ENCODE measurements at places on chromosomes 4 and X.
A peak's percentile ranks its signal among the peaks of the same experiment; 100 is the strongest.

GRCh38 chr4:113141901-113142346, 92.5 kb downstream of the ANK2 start:
- DNase-seq = no peak

DNA sequence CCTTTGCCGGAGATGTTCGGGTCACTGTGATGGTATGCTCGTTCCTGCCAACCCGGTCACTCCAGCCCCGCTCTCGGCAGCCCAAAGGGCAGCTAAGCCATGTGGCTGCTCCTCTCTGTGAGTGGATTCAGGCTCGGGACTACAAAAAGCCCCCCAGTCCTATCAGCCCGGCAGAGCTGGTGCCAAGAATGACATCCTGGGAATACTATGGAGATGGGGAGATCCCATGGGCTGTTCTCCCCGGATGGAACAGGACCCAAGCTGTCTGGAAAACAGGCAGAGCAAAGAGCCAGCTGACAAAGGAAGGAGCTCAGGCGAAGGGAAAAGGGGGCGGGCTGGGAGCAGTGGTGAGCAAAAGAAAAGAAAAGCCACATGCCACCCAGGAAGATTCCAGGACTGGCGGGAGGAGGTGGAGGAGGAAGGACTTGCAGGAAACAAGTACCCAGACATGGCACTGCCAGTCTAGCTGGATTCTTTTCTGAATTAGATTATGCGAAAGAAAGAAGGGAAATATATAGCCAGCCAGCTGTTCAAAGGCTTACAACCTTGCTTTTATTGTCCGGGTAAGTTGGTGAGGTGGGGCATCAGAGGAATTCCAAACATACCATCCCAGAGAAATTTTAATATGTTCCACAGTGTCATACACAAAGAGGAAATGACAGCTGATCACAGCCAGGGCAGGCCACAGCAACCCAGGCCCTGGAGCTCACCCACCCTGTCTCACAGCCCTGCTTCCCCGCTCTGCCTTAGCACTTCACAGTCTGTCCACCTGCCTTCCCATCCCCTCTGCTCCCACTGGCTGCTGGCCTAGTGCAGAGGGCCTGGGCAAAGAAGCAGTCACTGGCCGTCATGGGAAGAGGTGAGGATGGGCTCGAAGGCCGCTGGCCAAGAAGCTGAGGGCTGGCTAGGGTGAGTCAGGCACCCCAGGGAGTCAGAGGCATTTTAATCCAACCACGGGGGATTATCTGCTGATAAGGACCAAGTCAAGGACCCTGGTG, 3.4 kb downstream of the NDP start:
- DNase-seq = no peak

DNA sequence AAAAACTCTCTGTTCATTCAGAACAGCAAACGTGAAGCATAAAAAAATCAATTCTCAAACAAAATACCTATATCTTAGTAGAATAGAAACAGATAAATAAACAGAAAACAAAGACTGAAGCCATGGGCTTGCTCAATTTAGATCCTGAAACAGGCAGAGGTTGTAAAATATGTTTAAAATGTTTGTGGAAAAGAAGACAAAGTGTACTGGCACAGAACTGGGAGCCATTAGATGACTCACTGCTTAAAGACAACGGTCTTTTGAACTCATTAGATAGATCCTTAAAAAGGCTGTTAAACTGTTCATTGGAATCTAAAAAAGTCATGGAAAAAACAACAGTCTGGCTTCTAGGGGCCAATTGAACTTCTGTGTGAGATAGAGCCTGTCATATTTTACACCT, 247.0 kb upstream of the NDST4 start:
- no peak for DNase-seq

DNA sequence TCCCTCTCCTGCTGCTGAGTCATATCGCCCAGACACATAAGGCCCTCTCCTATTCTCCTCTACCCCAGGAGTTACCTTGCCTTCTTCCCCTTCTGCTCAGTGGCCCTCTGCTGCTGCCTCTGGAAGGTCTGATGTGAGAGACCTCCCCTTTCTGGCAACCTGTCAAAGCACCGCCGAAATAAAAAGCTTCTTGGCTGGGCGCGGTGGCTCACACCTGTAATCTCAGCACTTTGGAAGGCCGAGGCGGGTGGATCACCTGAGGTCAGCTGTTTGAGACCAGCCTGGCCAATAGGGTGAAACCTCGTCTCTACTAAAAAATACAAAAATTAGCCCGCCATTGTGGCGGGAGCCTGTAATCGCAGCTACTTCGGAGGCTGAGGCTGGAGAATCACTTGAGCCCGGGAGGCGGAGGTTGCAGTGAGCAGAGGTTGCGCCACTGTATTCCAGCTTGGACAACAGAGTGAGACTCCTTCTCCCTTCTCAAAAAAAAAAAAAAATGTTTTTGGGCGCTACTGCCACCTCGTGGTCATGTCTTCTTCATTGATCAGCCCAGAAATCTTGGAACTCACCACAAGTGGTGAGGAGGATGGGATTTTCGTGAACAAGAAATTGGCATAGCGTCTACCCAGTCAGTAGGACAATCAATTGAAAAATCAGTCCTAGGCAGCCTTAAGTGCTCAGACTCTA, 8.6 kb upstream of the ZXDA start:
- peak; percentile 19 for DNase-seq

GRCh38 chr4:88341227-88342192, 37.1 kb upstream of the HERC6 start:
- no peak for DNase-seq

DNA sequence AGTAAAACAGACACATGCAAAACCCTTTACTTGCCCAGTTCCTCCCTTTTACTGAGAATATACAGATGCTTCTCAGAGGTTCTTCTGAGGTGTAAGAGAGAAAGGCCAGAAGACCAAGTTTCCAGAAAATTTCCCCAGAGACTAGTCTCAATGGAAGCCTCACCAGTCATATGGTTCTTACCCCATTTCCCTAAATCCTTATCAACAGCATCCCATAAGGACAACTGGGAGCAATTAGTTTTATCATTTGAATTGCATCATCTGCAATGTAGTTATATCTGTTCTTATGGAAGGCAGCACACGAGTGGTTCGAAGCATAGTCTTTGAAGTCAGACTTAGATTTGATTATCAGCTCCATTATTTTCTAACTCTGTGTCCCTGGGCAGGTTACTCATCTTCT, 203.6 kb upstream of the PPARGC1A start:
- DNase-seq = no peak

DNA sequence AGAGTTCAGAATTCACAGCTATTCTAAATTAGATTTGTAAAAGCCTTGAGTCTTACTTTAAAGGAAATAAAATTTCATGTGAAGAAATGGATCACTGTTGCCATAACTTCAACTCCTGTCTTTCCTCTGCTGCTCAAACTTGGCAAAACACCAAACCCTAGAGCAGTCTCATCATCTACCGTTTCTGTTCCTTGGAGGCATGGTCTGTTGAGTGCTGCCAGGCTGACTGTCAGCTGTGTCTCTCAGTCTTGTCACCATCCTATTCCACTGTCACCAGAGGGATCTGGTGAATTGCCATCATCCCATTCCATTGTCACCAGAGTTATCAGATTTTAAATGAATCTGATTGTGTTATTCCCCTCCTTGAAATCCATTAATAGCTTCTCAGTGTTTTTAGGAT, 55.6 kb downstream of the STIM2 start:
- no peak for DNase-seq

GRCh38 chr4:165443276-165443675, 64.5 kb downstream of the CPE start:
- no peak for DNase-seq

DNA sequence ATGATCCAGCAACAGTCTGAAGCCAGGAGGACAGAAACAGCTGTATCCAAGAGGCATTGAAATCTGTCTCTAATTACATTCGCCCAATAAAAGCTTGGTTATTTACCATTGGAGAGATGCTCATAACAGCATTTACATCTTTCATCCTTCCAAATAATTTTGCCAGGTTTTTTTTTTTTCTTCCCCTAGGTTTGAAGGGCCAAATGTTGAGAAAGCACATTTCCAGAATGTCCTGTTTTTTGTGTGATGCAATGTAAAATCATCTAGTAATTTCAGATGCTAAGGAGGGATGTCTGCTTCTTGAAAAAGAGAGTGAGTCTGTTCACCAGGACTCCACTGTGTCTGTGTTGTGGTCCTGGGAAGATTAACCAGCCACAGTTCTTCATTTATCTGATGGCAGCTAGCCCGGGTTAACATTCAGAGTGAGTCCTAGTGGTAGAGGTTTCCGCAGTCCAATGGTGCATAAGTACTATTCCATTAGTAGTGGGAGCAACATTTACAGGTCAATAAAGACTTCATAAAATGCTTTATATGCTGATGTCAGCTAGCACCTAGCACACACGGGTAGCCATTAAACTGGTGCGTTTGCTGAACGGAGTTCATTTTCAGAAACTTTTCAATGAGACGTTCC, 406.8 kb downstream of the STIM2 start:
- no peak for DNase-seq

DNA sequence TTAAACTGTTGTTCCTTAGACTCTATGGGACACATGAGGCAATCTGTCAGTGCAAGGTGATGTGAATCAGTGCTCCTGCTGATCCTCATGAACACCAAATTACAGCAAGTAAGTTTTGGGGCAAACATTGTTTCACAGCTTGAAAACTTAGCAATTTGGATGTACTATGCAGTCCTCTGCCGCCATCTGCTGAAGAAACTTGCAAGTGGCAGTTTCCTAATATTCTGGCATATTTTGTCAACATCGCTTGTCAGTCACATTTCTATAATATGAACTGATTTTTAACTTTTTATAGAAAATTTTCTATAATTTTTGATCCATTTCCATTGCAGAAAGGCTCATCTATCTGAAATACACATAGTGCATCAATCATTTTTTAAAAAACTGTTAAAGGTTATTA, 56.3 kb downstream of the ZAR1 start:
- no peak for DNase-seq

DNA sequence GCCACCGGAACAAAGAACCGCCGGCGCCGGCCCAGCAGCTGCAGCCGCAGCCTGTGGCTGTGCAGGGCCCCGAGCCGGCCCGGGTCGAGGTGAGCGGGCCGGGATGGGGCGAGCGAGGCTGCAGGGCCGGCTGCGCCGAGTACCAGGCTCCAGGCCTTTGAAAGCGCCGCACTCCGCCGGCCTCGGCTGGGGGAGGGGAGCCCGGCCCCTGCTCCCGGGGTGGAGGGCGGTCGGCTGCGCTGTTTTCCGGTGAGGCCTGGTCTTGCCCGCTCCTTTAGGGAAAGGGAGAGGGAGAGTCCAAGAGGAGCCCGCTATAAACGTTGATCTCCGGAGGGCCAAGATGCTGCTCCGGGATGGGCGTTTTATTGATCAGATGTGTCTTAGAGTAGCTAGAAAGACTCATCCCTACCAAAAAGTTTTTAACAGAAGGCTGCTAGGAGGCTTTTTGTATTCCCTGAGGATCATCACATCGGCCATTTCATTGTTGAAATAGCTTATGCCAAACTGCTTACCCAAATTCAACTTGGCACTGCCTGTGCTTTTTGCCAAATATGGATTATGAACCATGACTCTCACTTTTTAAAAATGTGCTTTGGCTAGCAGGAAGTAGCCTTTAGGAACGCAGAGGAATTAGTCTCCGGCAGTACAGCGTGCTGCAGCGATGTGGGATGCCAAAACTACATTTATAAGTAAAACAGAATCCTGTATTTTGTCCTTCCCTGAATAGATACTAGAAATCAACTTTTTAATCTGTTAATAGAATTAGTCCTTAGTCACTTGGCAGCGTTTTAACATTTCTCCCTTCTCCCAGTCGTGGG, 760 bp downstream of the TMEM165 start:
- peak; percentile 1 for DNase-seq

DNA sequence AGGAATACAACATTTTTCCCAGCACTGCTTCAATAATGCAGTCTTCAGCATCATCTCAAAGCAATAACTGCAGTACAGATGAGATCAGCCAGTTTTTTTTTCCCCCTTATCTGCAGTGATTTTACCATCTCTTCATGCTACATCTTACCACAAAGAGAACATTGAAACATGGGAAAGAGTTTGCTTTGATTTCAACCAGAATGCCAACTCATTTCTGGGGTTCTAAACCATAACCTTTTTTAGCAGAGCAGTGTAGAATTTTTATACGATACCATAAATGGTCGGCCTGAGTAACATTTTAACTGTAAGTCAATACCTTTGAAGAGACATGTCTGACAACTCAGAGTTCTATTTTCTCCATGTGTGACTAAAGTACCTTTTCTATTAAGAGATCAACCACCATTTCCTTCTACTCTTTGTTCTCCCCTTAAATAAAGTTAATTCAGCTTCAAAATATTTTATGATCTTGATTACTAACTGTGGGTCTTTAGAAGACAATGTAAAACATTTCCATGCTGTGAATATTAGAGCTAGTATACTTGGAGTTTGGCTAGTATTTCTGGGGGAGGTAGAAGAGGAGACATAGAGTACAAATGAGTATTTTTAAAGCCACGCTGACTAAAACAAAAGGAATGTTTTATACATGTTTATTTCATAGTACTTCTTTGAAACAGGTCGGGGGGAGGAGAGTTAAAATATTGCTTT, 69.1 kb downstream of the TET2 start:
- DNase-seq = no peak

GRCh38 chrX:111372086-111372485, 39.9 kb downstream of the DCX start:
- DNase-seq = no peak

GRCh38 chrX:136318895-136319597, 18.3 kb downstream of the ADGRG4 start:
- no peak for DNase-seq

DNA sequence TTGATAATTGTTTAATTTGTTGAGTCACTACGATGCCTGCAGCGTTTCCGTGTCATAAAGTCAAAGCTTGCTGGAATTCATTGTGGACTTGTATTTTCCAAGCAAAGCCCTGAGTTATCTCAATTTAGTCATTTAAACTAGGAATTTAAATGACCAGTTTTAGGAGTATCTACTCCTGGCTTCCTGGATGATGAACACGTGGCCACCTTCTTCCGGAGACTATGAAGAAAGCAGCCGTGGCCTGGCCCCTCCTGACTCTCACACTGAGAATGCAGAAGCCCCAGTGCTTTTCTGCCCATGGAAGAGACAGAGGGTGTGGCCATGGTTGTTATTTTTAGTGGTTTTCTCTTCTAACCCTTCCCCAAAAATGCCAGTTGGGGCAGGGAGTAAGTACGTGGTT, 250.7 kb upstream of the GATB start:
- no peak for DNase-seq

- DNase-seq = no peak
Observed at GRCh38 chrX:73448379-73448778, 1.5 kb downstream of the CDX4 start.

DNA sequence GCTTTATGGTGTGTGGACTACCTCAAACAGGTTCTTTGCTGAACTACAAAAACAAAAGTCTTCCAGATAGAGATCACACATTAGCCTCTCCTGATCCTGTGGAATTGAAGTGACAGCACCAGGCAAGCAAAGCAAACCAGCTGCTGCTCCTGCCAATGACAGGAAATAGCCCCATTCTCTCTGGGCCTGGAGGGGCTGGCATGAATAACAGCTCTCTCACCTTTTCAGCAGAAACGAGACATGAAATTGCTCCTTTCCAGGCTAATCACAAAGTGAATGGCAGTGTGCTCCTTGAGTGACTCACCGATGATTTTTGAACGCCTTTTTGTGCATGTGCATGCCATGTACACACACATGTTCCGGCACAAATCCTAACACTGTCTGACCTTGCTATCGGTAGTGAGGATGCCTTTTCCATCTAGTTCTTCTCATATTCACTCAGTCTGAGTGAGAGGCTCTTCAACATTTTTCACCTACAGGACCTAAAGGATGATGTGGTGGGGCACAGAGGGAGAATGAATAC, 24.4 kb downstream of the MFAP3L start:
- DNase-seq = no peak

GRCh38 chr4:13365195-13365594, 118.9 kb downstream of the RAB28 start:
- DNase-seq = no peak

GRCh38 chrX:131791608-131792355, 231.3 kb upstream of the STK26 start:
- no peak for DNase-seq

- no peak for DNase-seq
Observed at GRCh38 chrX:9710332-9710731, 55.3 kb downstream of the GPR143 start.
